Naive thymus-derived CD4-positive, alpha-beta T cell (primary cell): ENCODE measurements at places on chromosomes 7 and 10. TPM values are rescaled to one million over a fixed set of nuclear protein-coding genes. Genes with fewer than 3 reads are reported as not detected.

The LRRC17 gene
- 0.10 and 0.24 TPM in 2 replicates for total RNA-seq

The GSAP gene
- 12.9 and 14.9 TPM in 2 replicates for total RNA-seq

The GIMAP8 gene
- total RNA-seq: 69.7 TPM

The EGFR gene
- total RNA-seq: not detected

The CYP3A5 gene
- total RNA-seq: 0.27 TPM

The CTAGE8 gene
- 0.53 TPM for total RNA-seq

The CHN2 gene
- total RNA-seq: 5.0 TPM

DNA sequence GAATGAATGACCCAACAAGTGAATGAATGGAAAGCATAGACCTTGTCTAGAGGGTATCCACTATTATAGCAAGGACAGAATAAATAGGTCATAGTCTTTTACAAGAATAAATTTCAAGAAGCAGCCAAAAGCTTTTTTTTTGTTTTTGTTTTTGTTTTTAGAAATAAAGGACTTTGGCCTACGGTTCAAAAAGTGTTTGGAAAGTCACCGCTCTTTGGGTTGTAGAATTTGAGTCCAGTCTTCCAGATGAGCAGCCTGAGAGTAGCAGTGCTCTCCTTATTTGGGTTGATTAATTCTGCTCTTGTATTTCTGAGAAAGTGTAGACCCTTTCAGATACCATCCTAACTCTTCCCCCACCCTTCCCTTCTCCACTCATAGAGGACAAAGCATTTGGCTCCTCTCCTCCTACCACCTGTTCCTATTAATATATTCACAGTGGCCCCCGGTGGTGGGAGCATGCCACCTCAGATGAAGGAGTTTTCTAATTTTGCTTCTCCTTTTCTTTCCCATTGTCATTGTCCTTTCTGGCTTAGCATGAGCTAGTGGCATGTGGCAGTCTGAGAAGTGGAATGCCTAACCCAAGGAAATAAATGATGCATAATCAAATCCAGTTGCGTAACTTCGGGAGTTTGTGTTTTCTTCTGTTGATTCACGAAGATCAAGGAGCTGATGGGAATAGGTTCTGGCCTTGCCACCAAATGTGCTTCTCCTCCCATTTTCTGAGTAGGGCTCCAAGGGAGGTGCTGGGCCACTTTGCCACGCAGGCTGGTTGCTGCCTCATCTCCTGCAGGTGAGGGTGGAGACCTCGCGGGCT, 114.7 kb downstream of the CHN2 start:
- H3K4me1 ChIP-seq: no peaks in the 10 kb centered on the region
- H3K4me3 ChIP-seq: no peak overlapping the region
- no peak for DNase-seq
- no peaks in the 10 kb centered on the region for H3K27me3 ChIP-seq
- no peaks in the 10 kb centered on the region for H3K36me3 ChIP-seq
- H3K27ac ChIP-seq: no peak overlapping the region

DNA sequence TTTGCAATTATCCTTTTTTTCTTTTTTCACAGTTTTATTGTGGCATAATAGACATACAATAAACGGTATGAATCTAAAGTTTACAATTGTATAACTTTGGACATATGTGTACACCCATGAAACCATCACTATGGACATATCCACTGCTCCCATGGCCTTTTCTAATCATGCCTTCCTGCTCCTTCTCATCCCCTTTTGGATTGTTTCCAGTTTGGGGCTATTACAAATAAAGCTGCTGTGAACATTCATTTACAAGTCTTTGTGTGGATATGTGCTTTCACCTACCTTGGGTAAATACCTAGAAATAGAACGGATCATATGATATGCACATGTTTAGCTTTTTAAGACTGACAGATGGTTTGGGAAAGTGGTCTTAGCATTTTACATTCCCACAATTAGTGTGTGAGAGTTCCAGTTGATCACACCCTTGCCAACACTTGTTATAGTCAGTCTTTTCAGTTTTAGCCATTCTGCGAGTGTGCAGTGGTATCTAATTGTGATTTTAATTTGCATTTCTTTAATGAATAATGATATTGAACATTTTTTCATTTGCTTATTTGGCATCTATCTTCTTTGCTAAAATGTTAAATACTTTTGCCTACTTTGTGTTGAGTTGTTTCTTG, 120.9 kb upstream of the KAT6B start:
- no peak overlapping the region for H3K27ac ChIP-seq
- H3K4me1 ChIP-seq: no peaks in the 10 kb centered on the region
- H3K4me3 ChIP-seq: no peak overlapping the region

DNA sequence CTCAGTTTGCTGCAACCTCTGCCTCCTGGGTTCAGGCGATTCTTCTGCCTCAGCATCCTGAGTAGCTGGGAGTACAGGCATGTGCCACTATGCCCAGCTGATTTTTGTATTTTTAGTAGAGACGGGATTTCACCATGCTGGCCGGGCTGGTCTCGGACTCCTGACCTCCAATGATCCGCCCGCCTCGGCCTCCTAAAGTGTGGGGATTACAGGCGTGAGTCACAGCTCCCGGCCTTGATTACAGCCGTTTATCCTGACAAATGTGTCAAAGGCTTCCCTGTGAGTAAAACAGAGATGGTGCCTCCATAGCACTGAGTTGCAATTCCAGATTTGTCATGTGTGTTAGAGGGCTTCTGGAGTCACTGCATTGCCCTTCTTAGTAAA, 273.7 kb downstream of the CCDC3 start:
- no peak overlapping the region for H3K27ac ChIP-seq
- no peak for DNase-seq
- no peaks in the 10 kb centered on the region for H3K36me3 ChIP-seq
- H3K4me3 ChIP-seq: no peak overlapping the region
- no peaks in the 10 kb centered on the region for H3K27me3 ChIP-seq

DNA sequence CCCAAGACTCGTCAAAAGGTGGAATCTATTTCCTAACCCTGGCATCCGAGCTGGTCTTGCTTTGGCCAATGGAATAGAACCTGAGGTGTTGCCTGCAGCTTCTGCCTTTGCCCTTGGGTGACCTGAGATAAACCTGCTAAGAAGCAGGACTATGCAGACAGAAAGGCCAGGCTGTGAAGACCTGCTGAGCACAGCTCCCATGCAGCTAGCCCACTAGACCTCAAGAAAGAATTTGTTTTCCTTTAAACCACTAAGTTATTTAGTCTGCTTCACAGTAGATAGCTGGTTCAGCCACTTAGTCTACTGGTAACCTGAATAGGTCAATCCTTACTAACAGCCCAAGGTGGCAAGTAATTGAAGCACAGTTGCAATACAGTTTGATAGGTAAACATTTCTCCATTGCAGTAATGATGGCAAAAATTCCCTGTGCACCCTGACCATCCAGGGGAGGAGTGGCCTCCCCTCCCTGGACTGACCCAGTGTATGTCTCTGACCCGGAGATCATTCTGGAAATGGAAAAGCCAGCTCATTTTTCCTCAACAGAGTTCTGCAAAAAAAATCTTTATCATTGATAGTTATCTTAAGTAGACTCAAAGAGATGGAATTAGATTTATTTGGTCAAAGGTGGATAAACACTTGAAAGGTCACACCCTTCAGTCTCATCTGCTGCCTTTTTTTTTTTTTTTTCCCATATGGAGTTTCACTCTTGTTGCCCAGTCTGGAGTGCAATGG, 20.0 kb downstream of the TNS3 start:
- no peaks in the 10 kb centered on the region for H3K4me1 ChIP-seq
- DNase-seq: no peak
- H3K4me3 ChIP-seq: no peak overlapping the region
- H3K36me3 ChIP-seq: no peaks in the 10 kb centered on the region

DNA sequence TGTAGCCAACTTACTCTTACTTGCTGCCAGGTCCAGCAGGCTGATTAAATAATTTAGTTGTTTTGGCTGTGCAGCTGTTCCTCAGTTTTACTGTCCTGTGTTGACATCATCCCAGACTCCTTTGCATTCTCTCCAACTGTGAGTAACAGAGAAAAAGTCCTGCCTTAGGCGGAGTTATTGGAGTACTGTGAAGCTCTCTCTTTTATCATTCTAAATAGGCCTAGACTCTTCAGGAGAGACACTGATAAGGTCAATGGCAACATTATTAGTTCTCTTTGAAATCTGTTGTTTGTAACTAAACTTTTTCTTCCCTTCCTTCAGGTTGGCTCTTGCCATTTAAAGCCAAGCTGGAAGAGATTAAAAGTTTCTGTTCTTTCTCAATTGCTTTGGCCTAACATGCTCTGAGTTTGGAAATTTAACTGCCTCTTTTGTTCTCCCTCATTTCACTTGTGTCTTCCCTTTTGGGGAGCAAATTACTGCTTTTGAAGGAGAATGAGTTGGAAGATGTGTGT, 215.7 kb upstream of the CSTF2T start:
- DNase-seq: no peak
- H3K36me3 ChIP-seq: no peaks in the 10 kb centered on the region
- H3K4me3 ChIP-seq: no peak overlapping the region
- no peak overlapping the region for H3K27ac ChIP-seq

DNA sequence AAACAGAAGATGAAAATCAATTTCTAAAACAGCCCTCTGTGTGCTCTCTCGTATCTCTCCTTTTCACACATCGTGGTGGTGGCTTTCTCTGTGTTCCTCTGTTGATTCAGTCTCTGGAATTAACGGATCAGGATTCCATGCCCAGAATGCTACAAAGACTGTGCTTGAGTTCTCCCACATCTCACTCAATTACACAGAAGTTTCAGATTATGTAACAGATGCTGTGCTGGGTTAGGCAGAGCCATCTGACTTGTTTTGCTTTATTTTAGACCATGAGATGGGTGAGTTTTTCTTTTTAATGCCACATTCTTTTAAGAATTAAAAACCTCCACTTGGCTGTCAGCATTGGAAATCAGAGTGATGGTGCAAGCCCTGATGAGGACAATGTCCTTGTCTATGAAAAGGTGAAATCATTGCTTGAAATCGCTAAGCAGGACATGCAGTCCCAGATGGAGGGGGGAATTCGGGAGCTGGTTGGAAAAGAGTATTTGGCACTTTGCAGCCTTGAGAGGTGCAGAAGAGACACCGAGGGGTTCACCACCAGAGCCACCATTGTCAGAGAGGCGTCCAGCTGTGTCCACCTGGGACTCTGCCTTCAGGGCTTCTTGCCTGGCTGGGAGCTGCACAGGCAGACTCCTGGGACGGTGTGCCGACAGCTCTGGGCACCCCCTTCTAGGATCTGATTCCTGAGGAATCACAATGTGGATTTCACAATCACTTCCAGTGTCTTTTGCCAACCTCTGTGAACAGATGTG, 80.4 kb downstream of the EGFR start:
- no peak overlapping the region for H3K27ac ChIP-seq
- no peak for DNase-seq
- H3K27me3 ChIP-seq: no peaks in the 10 kb centered on the region
- H3K36me3 ChIP-seq: no peaks in the 10 kb centered on the region
- no peaks in the 10 kb centered on the region for H3K4me1 ChIP-seq
- H3K4me3 ChIP-seq: no peak overlapping the region

DNA sequence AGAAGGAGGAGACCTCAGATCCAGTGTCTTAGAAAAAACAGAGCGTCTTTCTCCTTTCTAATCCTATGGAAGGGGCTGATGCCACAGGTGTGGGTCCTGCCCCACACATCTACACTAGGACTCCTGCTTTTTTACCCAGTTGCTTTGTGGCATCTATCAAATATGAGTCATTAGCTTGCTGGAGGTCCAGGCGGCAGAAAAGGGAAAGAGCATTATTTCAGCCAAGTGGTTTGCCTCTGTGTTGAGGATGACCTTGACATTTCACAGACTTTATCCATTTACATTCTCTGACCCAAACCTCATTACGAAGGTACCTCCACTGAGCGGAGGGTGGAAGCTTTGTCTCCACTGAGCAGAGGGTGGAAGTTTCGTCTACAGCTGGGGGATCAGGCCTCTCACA, 308.4 kb upstream of the KLF6 start:
- no peaks in the 10 kb centered on the region for H3K36me3 ChIP-seq
- DNase-seq: no peak
- no peak overlapping the region for H3K4me3 ChIP-seq
- no peaks in the 10 kb centered on the region for H3K27me3 ChIP-seq

- no peak overlapping the region for H3K4me3 ChIP-seq
- no peak for DNase-seq
- no peaks in the 10 kb centered on the region for H3K36me3 ChIP-seq
- no peaks in the 10 kb centered on the region for H3K27me3 ChIP-seq
- H3K27ac ChIP-seq: no peak overlapping the region
Observed at GRCh38 chr10:95297402-95297801, 6.6 kb upstream of the PDLIM1 start.

- H3K27ac ChIP-seq: no peak overlapping the region
- H3K27me3 ChIP-seq: no peaks in the 10 kb centered on the region
- H3K4me3 ChIP-seq: no peak overlapping the region
- no peaks in the 10 kb centered on the region for H3K4me1 ChIP-seq
- DNase-seq: no peak
Observed at GRCh38 chr10:86113044-86113443, 253.6 kb downstream of the GRID1 start.

DNA sequence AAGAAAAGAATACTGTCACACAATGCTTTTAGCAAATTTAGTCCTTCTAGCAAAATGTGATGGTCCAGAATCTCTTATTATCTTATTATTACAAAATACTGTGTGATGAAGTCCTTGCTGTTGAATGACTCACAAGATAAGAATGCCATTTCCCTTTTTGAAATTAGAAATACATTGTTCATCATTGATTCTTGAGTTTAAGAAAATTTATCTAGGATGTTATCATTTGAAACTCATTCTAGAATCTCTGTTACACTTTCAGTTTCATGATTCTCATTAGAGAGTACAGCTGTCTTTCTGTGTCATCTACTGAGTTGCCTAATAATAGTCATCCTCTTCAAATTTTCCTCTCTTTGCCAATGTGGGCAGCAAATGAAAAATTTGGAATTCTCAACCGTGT, 9.6 kb downstream of the ZKSCAN5 start:
- no peaks in the 10 kb centered on the region for H3K27me3 ChIP-seq
- no peaks in the 10 kb centered on the region for H3K4me1 ChIP-seq
- no peak for DNase-seq
- no peak overlapping the region for H3K4me3 ChIP-seq
- no peak overlapping the region for H3K27ac ChIP-seq

DNA sequence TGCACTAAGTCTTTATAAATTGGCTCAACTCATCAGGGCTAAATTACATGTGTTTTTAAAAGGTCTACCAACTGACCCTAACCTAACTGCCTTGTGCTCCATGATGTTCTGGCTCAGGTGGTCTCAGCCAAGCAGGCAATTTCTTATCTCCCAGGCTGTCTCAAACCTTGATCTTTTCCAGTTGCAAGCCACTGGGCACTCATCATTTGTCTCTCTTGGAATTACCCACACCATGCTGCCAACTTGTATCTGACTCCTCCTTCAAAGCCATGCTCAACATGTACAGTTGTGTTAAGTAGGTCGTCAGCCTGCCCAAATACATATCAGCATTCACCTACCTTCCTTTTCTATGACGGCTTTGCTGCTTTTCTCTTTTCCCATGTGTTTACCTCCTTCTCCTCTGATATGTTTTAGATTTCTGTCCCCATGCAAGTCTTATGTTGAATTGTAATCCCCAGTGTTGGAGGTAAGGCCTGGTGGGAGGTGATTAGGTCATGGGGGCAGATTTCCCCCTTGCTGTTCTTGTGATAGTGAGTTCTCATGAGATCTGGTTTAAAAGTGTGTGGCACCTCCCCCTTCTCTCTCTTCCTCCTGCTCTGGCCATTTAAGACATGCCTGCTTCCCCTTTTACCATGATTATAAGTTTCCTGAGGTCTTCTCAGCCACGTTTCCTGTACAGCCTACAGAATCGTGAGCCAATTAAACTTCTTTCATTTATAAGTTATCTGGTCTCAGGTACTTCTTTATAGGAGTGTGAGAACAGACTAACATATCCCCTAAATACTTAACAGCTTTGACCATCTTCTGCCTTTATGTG, 130.0 kb downstream of the ELAPOR2 start:
- no peaks in the 10 kb centered on the region for H3K4me1 ChIP-seq
- no peaks in the 10 kb centered on the region for H3K36me3 ChIP-seq
- H3K27ac ChIP-seq: no peak overlapping the region
- no peak for DNase-seq
